Stimulated activated CD4-positive, alpha-beta T cell treated with anti-CD3 and anti-CD28 coated beads, TNF-alpha, amount 100 ng/mL, for 48 hours (primary cell): ENCODE measurements at places on chromosomes 13 and 19.

GRCh38 chr13:21544515-21544914 is 59.5 kb downstream of the MICU2 start:
- no peak for DNase-seq

- DNase-seq = no peak
These were observed 9.4 kb downstream of the LCP1 start for GRCh38 chr13:46172531-46172991.

- DNase-seq = no peak
These were observed 67.0 kb downstream of the ABCC4 start for GRCh38 chr13:95234242-95234641.

GRCh38 chr13:98072476-98072875 is 70.4 kb upstream of the FARP1 start:
- DNase-seq = no peak

- DNase-seq = no peak
These were observed 33.1 kb downstream of the SHANK1 start for GRCh38 chr19:50686310-50687032.

GRCh38 chr19:7272856-7273578 is 21.2 kb downstream of the INSR start:
- no peak for DNase-seq

- no peak for DNase-seq
These were observed 97.5 kb downstream of the SLC10A2 start for GRCh38 chr13:102968572-102969228.

DNA sequence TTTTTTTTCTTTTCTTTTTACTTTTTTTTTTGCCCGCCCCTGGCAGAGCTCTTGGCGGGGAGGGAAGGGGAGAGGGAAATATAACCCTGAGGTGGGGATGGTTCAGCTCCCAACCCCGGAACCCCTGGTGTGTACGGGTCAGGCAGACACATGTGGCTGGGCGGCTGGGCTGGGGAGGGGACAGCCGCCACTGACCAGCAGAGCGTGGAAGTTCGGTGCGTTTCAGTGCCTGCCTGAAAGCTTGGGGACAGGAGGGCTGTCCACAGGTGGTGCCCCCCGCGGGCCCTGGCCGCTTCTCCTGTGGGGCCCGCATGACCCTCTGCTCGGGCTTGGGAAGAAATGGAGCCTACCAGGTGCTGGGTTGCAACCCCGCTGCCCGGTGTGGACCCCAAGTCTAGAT is 5.2 kb upstream of the MYDGF start:
- no peak for DNase-seq
